ENCODE measurements at places on chromosomes 5 and 9. TPM values are rescaled to one million over a fixed set of nuclear protein-coding genes. Genes with fewer than 3 reads are reported as not detected.

The DND1 gene
- polyA plus RNA-seq: not detected

The ABITRAM gene
- polyA plus RNA-seq: 14.3 TPM

The GABRA6 gene
- not detected for polyA plus RNA-seq

- H3K4me3 ChIP-seq: no peak overlapping the region
- H3K27ac ChIP-seq: no peak overlapping the region
- H3K36me3 ChIP-seq: no peaks in the 10 kb centered on the region
- no peaks in the 10 kb centered on the region for H3K4me1 ChIP-seq
- H3K27me3 ChIP-seq: no peaks in the 10 kb centered on the region
Observed at GRCh38 chr9:37151812-37152211, 31.4 kb downstream of the ZCCHC7 start.

- H3K27me3 ChIP-seq: no peaks in the 10 kb centered on the region
- H3K4me1 ChIP-seq: no peaks in the 10 kb centered on the region
- H3K4me3 ChIP-seq: no peak overlapping the region
Observed at GRCh38 chr5:108311682-108312081, 70.2 kb downstream of the FBXL17 start.

GRCh38 chr9:133103987-133104505 is 17.0 kb downstream of the RALGDS start:
- no peaks in the 10 kb centered on the region for H3K4me1 ChIP-seq
- no peaks in the 10 kb centered on the region for H3K36me3 ChIP-seq
- DNase-seq: no peak
- H3K4me3 ChIP-seq: no peak overlapping the region
- no peaks in the 10 kb centered on the region for H3K27me3 ChIP-seq

DNA sequence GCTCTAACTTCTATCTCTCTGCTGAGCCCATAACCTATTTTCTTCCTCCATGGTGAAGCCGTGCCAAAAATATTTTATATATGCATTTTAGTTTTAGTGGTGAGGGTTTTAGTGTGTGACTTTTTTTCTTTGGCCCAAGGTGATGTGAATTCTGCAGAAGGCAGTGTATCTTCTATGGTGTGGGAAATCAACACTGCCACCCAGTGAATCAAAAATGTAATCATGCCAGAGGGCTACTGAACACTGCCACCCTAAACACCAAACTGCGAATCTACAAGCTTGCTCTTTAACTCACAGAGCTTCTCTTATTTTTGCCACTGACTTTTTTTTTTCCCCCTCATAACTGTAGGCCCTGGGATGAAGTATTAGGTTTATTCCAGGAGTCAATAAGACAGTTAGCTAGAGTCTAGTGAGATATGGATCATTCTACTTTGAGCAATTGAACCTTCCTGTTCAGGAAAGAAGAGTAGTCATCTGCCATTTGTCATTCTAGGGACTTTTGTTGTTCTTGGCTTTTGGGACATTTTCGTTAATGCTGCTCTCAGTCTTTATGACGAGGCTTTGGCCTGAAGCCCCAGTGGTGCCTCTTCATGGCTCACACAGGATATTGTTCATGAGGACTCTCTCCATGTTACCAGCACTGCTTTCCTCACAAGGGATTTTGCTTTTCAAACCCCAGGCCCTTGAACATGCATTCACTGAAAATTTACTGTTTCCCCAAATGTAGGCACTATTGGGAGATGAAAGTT is 53.1 kb downstream of the C7 start:
- H3K27me3 ChIP-seq: no peaks in the 10 kb centered on the region
- no peak for DNase-seq
- no peaks in the 10 kb centered on the region for H3K4me1 ChIP-seq
- no peaks in the 10 kb centered on the region for H3K36me3 ChIP-seq
- no peak overlapping the region for H3K4me3 ChIP-seq
- no peak overlapping the region for H3K27ac ChIP-seq

DNA sequence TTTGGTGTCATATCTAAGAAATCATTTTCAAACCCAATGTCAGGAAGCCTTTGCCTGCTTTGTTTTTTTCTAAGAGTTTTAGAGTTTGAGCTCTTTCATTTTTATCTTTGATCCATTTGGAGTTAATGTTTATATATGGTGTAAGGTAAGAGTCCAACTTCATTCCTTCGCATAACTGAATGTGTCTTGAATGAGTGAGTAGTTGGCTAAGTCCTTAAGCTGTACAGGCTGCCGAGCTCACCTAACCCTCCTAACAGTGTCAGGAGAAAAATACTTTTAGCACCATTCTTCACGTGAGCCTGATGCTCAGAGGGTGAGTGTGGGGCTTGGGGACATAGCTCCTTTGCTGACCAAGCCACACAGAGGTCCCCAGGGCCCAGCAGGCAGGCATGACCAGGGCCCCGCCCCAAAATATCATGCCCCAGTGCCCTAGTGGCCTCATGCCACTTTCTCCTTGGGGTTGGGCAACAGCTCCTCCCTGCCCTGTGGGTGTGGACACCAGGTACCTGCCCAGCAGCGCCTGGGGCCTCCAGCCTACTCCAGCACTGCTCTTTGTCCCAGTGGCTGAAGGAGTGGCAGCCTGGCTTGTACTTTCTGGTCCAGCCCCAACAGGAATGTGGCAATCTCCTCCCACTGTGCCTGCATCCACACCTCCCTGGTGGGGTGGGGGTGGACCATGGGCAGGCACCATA is 17.2 kb downstream of the PPARGC1B start:
- DNase-seq: no peak
- H3K27ac ChIP-seq: no peak overlapping the region
- H3K27me3 ChIP-seq: no peaks in the 10 kb centered on the region
- peaks cover 5% of the 10 kb centered on the region for H3K4me1 ChIP-seq
- no peak overlapping the region for H3K4me3 ChIP-seq
- no peaks in the 10 kb centered on the region for H3K36me3 ChIP-seq

GRCh38 chr9:137492464-137493363 is 33.6 kb upstream of the NSMF start:
- H3K36me3 ChIP-seq: no peaks in the 10 kb centered on the region
- no peak overlapping the region for H3K27ac ChIP-seq
- no peaks in the 10 kb centered on the region for H3K27me3 ChIP-seq
